Left lobe of liver (tissue), 2 donors: ENCODE measurements at places on chromosomes 2 and 18.

DNA sequence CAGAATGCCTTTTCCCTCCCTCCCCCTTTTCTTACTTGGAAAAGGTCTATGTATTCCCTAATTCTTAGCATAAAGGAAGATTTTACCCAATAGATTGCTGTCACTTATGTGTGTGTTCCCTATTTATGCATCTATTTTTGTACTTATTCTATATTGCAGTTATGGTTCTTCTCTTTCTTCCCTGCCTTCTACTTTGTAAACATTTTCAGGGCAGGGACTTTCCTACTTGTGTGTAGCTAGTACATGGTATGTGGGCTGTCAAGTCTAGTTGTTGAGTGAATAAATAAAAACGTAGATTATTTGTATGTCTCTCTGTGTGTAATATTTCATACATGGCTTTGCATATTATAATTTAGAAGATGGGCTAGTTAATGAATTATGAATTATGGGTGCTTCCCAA is 45.3 kb downstream of the PSMD14 start:
- DNase-seq: no peak

GRCh38 chr2:15155959-15156574 is 405.1 kb downstream of the NBAS start:
- DNase-seq: no peak

DNA sequence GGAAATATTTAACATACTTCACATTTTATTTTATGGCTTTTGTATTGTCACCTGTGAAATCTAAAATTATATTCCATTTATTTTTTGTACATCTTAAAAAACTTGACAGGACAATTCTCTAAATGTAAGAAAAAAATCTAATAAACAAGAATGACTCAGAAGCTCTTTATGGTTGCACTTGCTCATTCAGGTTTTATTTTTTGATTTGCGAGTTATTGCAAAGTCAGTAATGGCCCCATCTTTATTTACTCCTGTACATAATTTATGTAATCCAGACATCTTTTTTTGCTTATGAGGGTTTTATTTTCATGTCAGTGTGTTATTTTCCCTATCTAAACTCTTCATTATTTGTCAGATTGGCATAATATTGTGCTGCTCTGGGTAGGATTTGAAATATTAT is 145.1 kb downstream of the MBD5 start:
- DNase-seq: no peak

DNA sequence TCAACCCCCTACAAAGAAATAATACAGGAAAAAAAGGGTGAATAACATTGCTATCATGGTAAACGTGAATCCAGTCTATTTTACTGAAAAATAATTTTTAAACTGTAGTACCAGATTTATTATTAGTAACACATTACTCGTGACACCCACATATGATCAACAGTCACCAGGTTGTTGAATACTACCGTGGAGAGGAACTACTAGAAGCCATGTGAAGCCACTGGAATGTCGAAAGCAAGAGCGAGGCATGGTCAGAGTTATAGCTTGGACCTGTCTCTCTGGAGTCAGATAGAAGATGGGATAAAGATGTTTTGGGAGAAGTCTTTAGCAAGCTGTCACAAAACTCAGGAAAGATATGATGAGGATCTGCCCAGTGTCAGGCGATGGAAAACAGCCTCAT is 63.2 kb upstream of the EPB41L3 start:
- no peak for DNase-seq

GRCh38 chr2:210226223-210226622 is 976 bp upstream of the ACADL start:
- no peak for DNase-seq

GRCh38 chr2:21372654-21373053 is 248.9 kb downstream of the TDRD15 start:
- DNase-seq: no peak

- DNase-seq: no peak
Measured at GRCh38 chr2:161570424-161571050, 53.7 kb upstream of the SLC4A10 start.

DNA sequence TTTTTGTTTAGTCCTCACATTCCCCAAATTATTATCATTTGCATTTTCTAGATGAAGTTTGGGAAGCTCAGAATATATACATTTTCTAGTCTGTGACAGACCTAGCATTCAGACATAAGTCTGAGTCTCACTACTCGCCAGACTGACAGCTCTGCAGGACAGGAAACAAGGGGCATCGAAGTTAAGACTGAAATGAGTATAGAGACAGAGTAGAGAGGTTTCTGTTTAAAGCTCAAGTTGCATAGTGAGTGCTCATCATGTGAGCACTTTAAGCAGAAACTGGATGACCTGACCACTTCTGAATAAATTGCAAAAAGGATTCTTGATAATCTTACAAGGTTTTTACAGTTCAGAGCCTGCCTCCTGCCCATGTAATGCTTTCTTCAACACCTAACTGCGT is 1.1 kb downstream of the HADHB start:
- DNase-seq: no peak

DNA sequence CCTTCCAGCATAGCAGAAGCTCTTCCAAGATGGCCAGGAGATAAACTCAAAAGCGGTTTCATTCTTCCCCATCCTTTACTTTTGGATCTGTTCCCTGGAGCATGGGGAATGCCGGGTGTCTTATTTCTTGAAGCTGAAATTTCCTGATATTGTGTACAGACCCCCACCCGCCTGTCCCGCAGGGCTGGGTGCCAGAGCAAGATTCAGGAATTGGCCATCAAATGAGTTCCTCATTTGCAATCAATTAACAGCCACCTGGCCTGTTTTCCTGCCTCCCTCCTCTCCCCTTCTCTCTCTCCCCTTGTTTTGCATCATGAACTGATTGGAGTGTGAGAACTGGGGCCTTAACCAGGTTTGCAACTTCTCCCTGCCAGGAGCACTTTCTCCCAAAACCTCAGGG is 202.1 kb downstream of the SH3RF3 start:
- no peak for DNase-seq

DNA sequence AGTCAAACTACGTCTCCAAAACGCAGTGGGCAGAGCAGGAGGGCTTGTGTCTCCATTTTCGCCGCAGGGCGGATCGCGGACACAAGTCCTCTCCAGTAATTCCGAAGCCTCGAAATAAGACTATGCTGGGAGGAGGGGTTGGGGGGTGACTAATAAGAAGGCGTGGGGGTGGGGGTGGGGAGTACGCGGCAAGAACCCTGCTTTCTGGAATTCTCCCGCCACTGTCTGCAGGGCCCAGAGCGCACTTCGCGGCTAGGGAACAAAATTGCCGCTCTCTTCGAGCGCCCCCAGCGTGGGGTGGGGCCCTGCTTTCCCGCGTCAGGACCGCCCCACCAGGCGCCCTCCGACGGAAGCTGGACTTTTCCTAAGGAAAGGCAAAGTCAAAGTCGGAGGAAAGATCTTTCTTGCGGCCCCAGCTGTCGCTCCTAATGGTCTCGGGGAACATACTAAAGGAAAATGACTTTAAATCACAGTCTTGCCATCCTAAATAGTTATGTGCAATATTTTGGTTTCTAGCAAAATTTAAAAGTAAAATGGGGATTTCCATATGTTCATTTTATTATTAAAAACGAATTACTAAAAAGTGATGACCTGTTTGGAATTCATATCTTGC is 11.9 kb downstream of the NR4A2 start:
- DNase-seq: no peak

DNA sequence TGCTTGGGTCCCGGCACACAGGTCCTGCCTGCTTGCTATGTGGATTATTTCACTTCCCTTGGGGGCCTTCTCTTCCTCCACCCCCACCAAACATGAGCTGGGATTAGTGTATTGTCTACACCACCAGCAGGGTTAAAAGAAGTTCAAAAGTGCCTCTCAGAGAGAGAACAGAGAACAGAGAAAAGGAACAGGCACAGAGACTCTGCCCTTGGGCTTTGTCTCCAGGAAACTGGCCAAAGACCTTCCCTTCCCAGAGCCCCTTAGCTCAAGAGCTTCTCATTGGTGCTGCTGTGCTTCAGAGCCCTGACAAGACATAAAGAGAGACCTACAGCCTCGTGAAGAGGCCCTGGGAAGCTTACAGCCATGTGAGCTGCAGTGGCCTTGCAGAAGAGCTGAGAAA is 7.1 kb upstream of the FIGLA start:
- no peak for DNase-seq

DNA sequence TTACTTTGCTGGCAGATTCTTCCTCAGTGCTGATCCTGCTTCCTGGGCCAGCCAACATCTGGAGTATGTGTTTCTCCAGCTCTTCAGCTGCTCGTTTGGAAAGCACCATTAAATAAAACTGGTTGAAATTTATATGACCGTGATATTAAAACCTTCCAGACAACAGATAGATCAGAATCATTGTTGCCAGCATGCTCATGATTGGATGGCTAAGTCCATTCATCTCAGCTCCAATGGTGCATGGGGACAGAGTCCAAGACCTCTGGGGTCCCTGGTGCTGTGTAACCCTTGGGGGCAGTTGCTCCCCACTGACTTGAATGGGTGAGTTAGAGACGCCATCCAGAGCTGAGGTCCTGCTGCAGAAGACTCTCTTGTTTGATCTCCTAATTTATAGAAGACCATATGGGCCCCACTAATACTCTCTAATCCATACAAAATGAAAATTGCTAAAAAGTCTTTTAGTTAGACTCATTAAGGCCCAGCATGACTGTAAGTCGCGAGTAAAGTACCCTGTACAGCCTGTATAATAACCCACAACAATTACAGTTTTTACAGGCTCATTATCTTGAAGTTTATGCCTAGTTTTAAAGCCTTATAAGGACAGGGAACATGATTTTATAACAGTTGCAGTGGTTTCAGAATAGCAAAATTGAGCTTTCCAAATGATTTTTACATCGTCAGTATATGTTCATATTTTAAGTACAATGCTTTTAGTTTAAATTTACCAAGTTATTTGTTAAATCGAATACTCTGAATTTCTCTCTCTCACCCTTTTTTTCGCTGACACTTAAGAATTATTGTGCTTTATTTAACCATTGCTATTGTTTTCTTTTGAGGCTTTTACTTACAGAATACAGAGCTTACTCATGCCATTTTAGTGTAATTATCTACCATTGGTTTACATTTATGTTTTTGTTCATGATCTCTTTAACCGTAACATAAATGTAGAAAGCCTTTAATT is 60.0 kb downstream of the CABLES1 start:
- DNase-seq: no peak

DNA sequence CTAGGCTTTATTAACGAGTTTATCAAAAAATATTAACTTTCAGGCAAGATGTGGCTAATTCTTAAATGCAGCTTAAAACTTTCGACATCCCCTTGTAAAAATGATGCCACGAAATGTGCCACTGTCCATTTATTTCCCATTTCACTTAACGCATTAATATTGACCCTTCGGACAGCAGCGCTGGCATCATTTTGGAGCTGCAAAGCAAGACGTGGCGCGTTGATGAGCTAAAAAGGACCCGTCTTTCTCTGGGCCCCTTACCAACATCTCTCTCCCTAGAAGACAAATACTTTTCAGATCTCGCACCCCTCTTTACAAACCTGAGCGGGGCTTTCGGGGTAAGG is 367.9 kb downstream of the MTX2 start:
- no peak for DNase-seq

GRCh38 chr18:28606686-28607085 is 429.8 kb upstream of the CDH2 start:
- DNase-seq: no peak

- no peak for DNase-seq
Measured at GRCh38 chr18:45413180-45413836, 202.0 kb upstream of the SLC14A2 start.

DNA sequence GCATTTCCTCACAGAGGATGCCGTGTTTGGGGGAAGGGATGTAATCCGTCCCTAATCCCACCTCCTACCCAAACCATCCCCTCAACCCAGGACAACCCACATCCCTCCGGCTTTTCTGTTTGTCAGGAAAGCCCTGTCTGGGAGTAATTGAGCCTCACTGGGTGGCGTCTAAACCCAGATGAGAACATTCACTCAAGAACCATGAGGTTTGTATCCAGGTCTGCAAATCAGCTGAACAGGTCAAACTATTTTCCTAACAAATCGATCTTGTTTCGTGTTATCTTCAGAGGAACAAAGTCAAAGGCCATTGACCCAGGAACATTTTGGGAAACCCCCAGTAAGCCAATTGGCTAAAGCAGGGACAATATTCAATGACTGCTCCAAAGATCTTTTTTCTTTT is 25.7 kb downstream of the CYP27C1 start:
- DNase-seq: peak; percentile 58

DNA sequence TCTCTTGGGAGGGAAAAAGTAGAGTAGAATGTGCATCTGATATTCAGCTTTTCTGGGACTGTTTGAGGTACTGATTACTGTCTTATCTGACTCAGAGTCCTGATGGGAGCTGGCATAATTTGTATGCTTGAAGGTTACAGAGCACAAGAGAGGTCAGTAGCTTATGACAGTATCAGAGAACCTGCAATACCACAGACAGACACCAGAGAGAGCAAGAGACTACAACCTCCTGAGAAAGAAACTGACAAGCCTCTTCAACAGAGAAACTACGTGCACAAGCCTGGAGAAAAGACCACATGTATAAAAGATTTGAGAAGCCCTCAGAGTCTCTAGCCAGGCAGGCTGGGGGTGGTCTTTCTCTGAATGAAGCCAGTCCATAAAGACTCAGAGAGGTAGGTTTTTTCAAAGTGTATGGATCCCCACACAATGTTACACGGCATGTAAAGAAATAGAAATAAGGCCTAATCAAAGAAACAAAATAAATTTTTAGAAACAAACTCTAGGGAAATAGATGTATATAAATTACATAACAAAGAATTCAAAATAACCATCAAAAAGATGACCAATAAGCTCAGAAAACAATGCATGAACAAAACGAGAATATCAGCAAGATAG is 568.3 kb downstream of the LRRTM4 start:
- no peak for DNase-seq

- peak; percentile 27 for DNase-seq
Measured at GRCh38 chr2:1658394-1659151, 85.7 kb downstream of the PXDN start.

GRCh38 chr2:200743042-200743676 is 68.6 kb upstream of the BZW1 start:
- DNase-seq: no peak

DNA sequence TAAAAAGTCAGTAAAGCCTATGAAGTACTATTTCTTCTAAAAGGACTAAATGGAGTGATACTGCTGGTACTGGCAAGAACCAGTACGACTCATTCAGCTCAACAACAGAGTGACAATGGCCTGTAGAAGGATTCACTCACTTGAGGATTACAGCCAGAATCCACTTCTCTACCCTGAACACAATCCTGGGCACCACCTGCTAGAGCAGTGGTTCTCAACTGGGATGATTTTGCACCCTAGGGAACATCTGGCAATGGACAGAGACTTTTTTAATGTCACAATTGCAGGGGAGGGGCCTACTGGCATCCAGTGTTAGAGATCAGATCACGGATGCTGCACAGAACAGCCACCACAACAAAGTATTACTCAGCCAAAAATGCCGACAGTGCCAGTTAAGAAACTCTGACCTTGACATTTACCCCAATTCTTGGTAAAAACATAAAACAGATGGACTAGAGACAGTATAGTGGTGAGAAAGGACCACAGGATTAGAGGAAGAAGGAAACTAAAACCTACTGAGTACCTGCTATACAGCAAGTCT is 5.0 kb downstream of the SPIRE1 start:
- DNase-seq: no peak

GRCh38 chr18:75454022-75454795 is 26.7 kb upstream of the SMIM21 start:
- no peak for DNase-seq
